GM12878 (cell line): ENCODE measurements at places on chromosomes 1 and 21. TPM values are rescaled to one million over a fixed set of nuclear protein-coding genes. Genes with fewer than 3 reads are reported as not detected.

TBX15 gene
- 1.1 TPM in 2 replicates for total RNA-seq

NLRP3 gene
- 8.4 and 9.5 TPM in 2 replicates for total RNA-seq

SPRR1B gene
- total RNA-seq: not detected in 2 replicates

- DNase-seq: no peak
Observed at GRCh38 chr1:94734963-94735901, 84.9 kb upstream of the SLC44A3 start.

- DNase-seq: peak; percentile 19
Observed at GRCh38 chr1:247172996-247173395, 1.2 kb upstream of the ZNF124 start.

DNA sequence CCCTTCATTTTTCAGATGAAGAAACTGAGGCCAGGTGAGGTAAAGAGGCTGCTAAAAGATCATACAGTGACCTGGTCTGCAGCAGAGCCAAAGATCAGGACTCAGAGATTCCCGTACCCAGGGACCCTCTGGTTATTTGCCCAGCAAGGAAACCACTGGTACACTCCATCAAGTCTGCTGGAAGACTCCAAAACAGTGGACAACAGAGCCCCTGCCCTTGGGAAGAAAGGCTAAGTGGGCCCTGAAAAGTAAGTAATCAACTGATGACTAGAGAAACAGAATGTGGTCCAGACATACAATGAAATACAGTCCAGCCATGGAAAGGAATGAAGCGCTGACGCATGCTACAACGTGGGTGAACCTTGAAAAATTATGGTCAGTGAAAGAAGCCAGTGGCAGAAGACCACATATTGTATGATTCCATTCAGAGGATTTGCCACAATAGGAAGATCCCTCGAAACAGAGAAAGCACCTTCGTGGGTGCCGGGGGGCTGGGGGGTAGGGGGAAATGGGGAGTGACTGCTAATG lies 106.4 kb downstream of the ETS2 start:
- DNase-seq: no peak

DNA sequence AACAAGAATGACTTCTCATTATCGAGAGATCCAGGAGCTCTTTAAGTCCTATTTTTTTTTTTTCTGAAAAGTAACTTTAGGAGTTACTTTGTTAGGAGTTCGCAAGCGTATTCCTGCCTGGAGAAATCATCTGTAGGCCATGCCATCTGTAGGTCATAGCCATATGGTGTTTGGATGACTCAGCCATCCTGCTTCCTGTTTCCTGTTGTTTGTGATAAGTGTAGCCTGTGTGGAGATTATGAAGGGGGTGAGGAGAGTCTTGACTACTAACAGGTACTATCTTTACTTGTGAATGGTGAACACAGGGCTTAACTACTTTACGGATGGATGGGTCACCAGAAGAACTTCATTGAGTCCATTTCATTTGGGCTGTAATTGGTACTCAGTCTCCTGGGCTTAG lies 327.2 kb downstream of the PTPRU start:
- no peak for DNase-seq

- DNase-seq: no peak
Observed at GRCh38 chr1:210239349-210240111, 6.9 kb downstream of the SERTAD4 start.

- DNase-seq: no peak
Observed at GRCh38 chr1:39431927-39432326, 59.5 kb upstream of the BMP8A start.

DNA sequence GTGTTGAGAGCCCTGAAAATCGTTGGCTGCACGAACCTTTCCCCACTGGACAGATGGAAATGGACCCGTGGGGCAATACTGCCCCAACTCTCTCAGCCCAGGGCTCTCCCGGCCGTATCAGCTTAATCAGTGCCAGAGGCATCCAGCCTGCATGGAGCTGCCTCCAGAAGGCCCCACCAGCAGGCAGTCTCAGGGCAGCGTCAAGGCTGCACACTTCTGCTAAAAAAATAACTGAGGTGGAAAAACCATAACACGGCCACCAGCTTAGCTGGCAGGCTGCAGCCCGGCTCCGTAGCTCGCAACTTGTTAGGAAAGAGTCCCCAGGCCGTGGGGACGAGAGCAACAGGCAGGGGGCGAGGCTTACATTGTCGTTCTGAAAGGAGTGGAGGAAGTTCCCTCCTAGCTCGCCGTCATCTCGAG lies 27.9 kb downstream of the MRPL37 start:
- DNase-seq: no peak

DNA sequence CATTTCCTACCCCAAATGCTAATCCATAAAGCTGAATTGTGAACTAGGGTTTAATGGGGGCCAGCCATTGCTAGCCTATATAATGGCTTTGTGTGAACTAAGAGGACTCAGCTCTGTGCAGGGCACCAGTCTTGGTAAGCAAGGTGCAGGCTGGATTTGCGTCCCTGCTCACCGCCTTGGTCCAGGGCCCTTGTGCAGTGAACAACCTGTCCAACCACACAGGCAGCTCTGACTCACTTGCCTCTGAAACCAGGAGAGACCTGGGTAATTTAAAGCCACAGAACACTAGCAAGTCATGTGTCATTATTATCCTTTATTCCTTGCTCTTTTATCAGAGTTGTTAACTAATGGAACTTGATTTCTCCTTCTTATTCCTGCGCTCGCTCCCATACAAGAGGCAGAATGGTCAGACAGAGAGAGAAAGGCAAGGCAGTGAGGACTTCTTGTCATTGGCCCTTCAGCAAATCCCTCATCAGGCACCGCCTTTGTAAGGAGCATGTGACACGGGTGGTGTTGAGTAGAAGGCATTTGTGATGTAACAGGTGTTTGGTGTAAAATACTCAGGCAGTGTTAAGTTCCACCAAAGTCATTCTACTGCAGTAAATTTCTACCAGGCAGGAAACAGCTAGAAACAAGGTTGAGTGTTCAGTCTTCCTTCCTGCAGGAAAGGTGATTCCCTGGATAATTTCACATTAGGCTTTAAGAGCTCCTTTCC lies 67.3 kb upstream of the OLIG2 start:
- no peak for DNase-seq

- DNase-seq: no peak
Observed at GRCh38 chr1:239960366-239960765, 131.3 kb upstream of the FMN2 start.

GRCh38 chr1:213135572-213135971 lies 84.5 kb downstream of the RPS6KC1 start:
- no peak for DNase-seq
